ENCODE measurements at places on chromosomes 4 and X. TPM values are rescaled to one million over a fixed set of nuclear protein-coding genes. Genes with fewer than 3 reads are reported as not detected.

RAP2C gene
- total RNA-seq: 21.1 TPM

EGF gene
- total RNA-seq: 20.8 TPM

HMX1 gene
- total RNA-seq: 63.0 TPM

ODAPH gene
- not detected for total RNA-seq

QDPR gene
- total RNA-seq: 139 TPM

CT83 gene
- not detected for total RNA-seq

TMEM156 gene
- 1.6 TPM for total RNA-seq

C1QTNF7 gene
- 14.6 TPM for total RNA-seq

RHOXF1 gene
- total RNA-seq: not detected

TENT5D gene
- total RNA-seq: not detected

NCAPG gene
- total RNA-seq: 21.6 TPM

SLC38A5 gene
- 103 TPM for total RNA-seq

PHKA1 gene
- total RNA-seq: 8.4 TPM

SH3TC1 gene
- total RNA-seq: 13.4 TPM

NUDT10 gene
- total RNA-seq: 13.7 TPM

ETNPPL gene
- total RNA-seq: 0.22 TPM

SH2D1A gene
- not detected for total RNA-seq

KLB gene
- total RNA-seq: 0.11 TPM

PFKFB1 gene
- total RNA-seq: not detected

SSX2 gene
- not detected for total RNA-seq

SSX3 gene
- total RNA-seq: not detected

PNCK gene
- 29.3 TPM for total RNA-seq

TRIM60 gene
- total RNA-seq: not detected

ADH4 gene
- total RNA-seq: not detected

C4orf50 gene
- 2.0 TPM for total RNA-seq

ANXA3 gene
- 16.8 TPM for total RNA-seq

TCEAL2 gene
- 13.2 TPM for total RNA-seq

HADH gene
- 39.7 TPM for total RNA-seq

IL3RA gene
- 4.8 TPM for total RNA-seq

VCX gene
- not detected for total RNA-seq

LDOC1 gene
- 11.7 TPM for total RNA-seq

CSN1S1 gene
- not detected for total RNA-seq

PRAF2 gene
- total RNA-seq: 8.6 TPM

AFP gene
- not detected for total RNA-seq

MCF2 gene
- 5.6 TPM for total RNA-seq

DIAPH2 gene
- 29.9 TPM for total RNA-seq

MOSPD2 gene
- 37.2 TPM for total RNA-seq

SMIM31 gene
- total RNA-seq: 0.11 TPM

ABCG2 gene
- total RNA-seq: 20.2 TPM

BMP3 gene
- total RNA-seq: 21.3 TPM

All from camera-type eye (tissue), 1 donor.